ENCODE measurements at places on chromosomes 5 and 9.

DNA sequence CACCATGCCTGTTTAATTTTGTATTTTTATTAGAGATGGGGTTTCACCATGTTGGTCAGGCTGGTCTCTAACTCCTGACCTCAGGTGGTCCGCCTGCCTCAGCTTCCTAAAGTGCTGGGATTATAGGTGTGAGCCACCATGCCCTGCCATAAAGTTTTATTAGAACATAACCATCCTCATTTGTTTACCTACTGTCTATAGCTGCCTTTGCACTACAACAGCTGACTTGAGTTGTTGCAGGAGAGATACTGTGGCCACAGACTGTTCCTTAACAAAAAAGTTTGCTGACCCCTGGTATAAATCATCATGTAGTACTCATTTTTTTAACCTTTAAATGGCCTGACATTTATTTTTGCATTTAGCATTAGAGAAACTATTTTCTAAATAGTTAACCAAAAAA is 31.7 kb downstream of the SNX30 start:
- DNase-seq, result no peak

GRCh38 chr9:91146391-91147019 is 215.2 kb downstream of the AUH start:
- no peak for DNase-seq

GRCh38 chr5:5512543-5512942 is 90.1 kb downstream of the ICE1 start:
- no peak for DNase-seq

GRCh38 chr5:74538206-74538661 is 102.3 kb downstream of the ENC1 start:
- no peak for DNase-seq
